ENCODE measurements at places on chromosomes 7 and 10.

- no peak for DNase-seq
Observed at GRCh38 chr7:36865019-36865418, 140.7 kb upstream of the AOAH start.

GRCh38 chr10:102675666-102676533, 31.6 kb downstream of the TRIM8 start:
- DNase-seq, result no peak

GRCh38 chr7:100572281-100572948, 1.3 kb downstream of the SAP25 start:
- DNase-seq, result no peak

DNA sequence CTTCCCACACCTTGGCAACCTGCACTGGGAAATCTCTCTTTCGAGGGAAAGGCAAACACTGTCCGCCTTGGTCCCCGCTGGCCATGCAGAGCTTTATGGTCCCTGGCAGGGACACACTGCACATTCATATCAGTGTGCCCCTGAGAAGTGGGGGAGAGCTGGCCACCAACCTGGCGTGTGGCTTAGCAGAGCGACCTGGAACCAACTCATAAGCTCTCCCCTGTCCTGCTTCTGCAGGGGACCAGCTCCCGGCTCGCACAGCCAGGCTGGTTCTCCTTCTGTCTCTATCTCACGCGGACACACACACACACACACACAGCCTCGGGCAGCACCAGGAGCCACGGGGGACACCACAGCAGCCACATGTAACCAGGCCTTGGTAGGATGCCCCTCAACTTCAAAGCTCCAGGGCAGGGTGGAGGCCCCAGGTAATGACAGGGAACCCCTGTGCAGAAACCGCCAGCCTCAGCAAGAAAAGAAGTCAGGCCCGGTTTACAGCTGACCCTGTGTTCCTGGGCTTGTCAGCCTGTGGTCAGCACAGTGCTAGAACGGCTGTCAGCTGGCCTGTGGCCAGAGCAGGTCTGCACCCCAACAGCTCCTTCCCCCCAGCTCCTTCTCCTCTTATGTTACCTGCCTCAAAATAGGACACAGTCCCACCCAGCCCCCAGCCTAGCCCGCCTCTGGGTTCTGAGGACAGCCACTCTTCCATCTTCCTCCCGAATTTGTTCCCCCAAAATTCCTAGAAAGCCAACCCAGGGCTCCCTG, 69.3 kb downstream of the OAT start:
- no peak for DNase-seq

DNA sequence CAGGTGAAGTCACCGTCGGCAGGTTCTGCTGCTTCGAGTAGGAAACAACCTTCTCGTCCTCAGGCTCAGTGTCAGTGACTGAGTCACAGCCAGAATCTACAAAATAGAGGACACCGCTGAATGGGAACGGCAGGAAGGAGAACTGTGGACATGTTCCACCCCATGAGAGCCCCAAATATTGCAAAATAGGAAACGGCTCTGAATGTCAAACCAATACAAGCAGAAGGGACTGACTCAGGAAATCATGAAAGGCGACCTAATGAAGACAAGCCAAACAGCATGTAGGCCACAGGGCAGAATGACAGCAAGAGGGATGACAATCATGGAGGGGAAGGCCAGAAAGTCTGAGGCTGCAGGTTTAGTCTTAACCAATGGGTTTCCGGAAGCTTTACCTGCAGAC, 63.5 kb downstream of the PIK3AP1 start:
- no peak for DNase-seq

DNA sequence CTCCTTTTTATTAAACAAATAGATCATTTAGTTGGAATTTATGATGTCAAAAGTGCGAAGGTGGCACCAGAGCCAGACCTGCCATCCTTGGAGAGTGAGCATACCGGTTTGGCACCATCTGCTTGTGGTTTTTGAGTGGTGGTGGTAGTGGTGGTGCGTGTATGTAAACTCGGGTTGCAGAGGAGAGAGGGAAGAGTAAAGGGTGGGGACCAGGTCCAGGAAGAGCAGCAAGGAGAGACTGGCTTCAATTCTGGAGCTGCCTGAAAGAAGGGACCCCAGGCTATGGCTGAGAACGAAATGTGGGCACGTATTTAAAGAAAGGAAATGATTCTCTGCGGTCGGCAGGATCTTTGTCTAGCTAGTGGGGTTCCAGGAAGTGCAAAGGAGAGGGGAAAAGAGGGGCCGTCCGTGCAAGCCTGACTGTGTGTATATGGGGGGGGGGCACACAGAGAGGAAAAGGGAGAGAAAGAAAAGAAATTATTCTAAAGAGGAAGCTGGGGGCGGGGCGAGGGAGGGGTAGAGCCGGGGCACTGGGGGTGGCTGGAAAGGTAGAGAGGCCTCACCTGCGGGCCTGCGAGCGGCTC, 448 bp upstream of the GOLGA7B start:
- DNase-seq, result no peak

DNA sequence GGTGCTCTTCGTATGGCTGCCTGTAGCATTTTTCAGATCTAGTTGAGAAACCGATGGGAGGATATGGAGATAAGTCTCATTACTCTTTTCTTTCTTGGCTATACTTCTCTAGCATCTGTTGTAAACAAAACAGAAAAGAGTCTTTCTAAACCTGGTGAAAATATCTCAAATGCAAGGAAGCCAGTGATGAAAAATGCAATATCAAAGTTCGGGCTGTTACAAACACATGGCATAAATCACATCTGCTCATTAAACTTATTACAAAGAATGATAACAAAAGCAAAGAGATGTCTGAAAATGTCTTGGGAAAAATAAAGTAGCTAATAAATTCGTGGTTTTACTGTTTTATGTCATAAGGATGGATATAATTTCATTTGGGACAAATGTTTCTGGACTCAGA, 71.8 kb upstream of the IGFBP3 start:
- DNase-seq, result no peak

- DNase-seq, result no peak
Observed at GRCh38 chr7:45591101-45591906, 17.1 kb downstream of the ADCY1 start.

GRCh38 chr10:49619613-49620012, 5.8 kb downstream of the CHAT start:
- DNase-seq, result no peak

DNA sequence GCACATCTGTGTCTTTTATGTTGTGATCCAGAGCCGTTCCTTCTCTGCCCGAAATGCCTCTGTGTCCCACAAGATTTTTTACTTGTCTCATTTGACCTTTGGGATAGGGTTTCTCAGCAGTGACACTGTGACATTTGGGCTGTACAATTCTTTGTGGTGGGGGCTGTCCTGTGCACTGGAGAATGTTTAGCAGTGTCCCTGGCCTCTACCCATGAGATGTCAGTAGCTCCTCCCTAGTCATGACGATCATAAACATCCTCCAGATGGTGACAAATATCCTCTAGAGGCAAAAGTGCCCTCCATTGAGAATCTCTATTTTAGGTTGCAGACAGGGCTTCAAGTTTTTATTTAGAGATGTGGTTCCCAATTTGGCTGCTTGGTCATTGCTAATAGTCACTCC, 91.3 kb downstream of the PPP1R17 start:
- DNase-seq, result no peak

All from HEK293T (cell line).